Lung (tissue), 17 donors: ENCODE measurements at places on chromosomes 6 and 20. TPM values are rescaled to one million over a fixed set of nuclear protein-coding genes. Genes with fewer than 3 reads are reported as not detected.

The GSTA3 gene
- total RNA-seq, result 5.8 TPM

The GJE1 gene
- not detected for total RNA-seq

The FAM83B gene
- total RNA-seq, result 0.86 TPM

The VSTM2L gene
- total RNA-seq, result 71.6 TPM

The CLVS2 gene
- 0.20 TPM for total RNA-seq

The SLC17A2 gene
- total RNA-seq, result not detected

The NTSR1 gene
- total RNA-seq, result 1.1 TPM

The PLA2G7 gene
- total RNA-seq, result 6.7 TPM

The NEURL2 gene
- 8.3 TPM for total RNA-seq

The TGM2 gene
- 194 TPM for total RNA-seq

The TXLNB gene
- total RNA-seq, result 1.3 TPM

The TDP2 gene
- total RNA-seq, result 56.8 TPM

The NR2E1 gene
- total RNA-seq, result not detected

- no peaks in the 10 kb centered on the region for H3K36me3 ChIP-seq
- no peaks in the 10 kb centered on the region for H3K4me1 ChIP-seq
- no peak overlapping the region for H3K27ac ChIP-seq
- no peak for DNase-seq
- no peak overlapping the region for H3K4me3 ChIP-seq
Observed at GRCh38 chr6:104589940-104590339, 269.8 kb downstream of the HACE1 start.

DNA sequence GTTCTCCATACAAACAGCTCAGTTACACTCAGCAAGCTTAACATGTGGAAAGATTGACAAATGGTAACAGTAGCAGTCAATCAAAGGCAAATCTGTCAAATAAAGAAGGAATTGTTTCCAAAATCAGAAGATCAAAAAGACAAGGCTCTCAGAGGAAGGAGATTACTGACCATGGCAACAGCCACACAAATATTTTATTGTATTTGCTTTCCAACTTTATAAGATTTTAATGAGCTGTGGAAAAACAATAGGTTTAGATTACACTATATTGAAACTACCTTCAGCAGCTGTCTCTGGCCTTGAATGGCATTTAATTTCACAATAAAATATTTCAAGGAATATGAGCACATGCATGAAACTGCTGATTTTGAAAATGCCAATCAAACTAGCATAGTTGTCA is 1143.9 kb upstream of the GJE1 start:
- no peaks in the 10 kb centered on the region for H3K27me3 ChIP-seq
- H3K36me3 ChIP-seq, result no peaks in the 10 kb centered on the region
- H3K4me3 ChIP-seq, result no peak overlapping the region
- peak; percentile 85 for DNase-seq
- no peak overlapping the region for H3K27ac ChIP-seq
- H3K4me1 ChIP-seq, result no peaks in the 10 kb centered on the region

GRCh38 chr6:12814015-12814414 is 97.4 kb downstream of the PHACTR1 start:
- no peaks in the 10 kb centered on the region for H3K4me1 ChIP-seq
- DNase-seq, result no peak
- H3K36me3 ChIP-seq, result no peaks in the 10 kb centered on the region
- H3K4me3 ChIP-seq, result no peak overlapping the region

- H3K4me1 ChIP-seq, result peaks cover 9% of the 10 kb centered on the region
- H3K4me3 ChIP-seq, result no peak overlapping the region
- DNase-seq, result no peak
- no peaks in the 10 kb centered on the region for H3K27me3 ChIP-seq
- H3K27ac ChIP-seq, result no peak overlapping the region
Observed at GRCh38 chr6:12472601-12473038, 182.5 kb downstream of the EDN1 start.

- no peak overlapping the region for H3K27ac ChIP-seq
- no peaks in the 10 kb centered on the region for H3K27me3 ChIP-seq
- no peaks in the 10 kb centered on the region for H3K4me1 ChIP-seq
Observed at GRCh38 chr6:83908813-83909212, 49.3 kb downstream of the CYB5R4 start.

DNA sequence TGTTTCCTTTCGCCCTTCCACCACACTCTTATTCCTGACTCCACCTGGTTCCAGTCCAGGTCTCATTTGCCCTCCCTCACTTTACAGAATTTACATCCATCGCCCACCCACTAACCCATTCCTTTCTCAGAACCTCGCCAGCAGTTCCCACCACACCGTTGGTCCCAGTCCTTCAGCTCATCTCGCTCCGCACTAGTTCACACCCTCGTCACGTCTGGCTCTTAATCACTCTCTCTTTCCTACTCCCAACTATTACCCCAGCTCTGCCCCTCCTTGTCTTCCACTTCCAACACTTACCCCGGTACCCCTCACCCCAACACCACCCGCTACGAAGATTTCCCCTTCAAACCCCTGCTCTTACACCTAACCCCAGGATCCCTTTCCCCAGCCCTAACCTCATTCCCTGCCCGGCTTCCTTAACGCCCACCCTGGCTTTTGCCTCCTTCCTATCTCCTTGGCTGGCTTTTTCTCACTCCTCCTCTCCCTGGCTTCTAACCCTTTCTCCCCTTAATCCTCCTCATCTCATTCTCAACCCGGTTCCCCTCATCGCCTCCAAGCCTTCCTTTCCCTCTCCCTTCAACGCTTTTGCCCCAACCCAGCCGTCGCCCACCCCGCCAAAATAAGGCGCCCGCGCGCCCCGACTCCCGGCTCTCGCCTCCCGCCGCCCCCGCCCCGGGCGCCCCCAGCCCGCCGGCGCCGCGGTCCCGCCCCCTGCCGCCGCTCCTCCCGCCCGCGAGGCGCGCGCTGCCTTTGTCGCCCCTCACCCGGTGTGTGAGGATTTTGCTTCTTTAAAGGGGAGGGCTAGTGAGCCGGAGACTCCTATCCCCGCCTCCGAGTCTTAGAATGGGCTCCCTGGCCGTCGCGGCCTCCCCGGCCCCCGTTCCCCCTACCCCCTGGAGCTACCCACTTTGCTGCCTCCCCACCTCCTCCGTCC is 542 bp downstream of the USP49 start:
- peak; percentile 37 for DNase-seq
- peaks cover 26% of the 10 kb centered on the region for H3K4me1 ChIP-seq
- H3K4me3 ChIP-seq, result peak overlapping the region; percentile 49
- H3K27me3 ChIP-seq, result no peaks in the 10 kb centered on the region
- H3K27ac ChIP-seq, result no peak overlapping the region
- no peaks in the 10 kb centered on the region for H3K36me3 ChIP-seq

GRCh38 chr20:51687108-51687507 is 81.1 kb downstream of the ATP9A start:
- DNase-seq, result no peak
- H3K36me3 ChIP-seq, result peaks cover 7% of the 10 kb centered on the region
- peaks cover 4% of the 10 kb centered on the region for H3K4me1 ChIP-seq
- no peak overlapping the region for H3K4me3 ChIP-seq
- no peak overlapping the region for H3K27ac ChIP-seq
- H3K27me3 ChIP-seq, result no peaks in the 10 kb centered on the region

- peaks cover 28% of the 10 kb centered on the region for H3K4me1 ChIP-seq
- no peaks in the 10 kb centered on the region for H3K36me3 ChIP-seq
- no peak for DNase-seq
- H3K27me3 ChIP-seq, result no peaks in the 10 kb centered on the region
Observed at GRCh38 chr6:149458806-149459205, 26.0 kb downstream of the ZC3H12D start.

DNA sequence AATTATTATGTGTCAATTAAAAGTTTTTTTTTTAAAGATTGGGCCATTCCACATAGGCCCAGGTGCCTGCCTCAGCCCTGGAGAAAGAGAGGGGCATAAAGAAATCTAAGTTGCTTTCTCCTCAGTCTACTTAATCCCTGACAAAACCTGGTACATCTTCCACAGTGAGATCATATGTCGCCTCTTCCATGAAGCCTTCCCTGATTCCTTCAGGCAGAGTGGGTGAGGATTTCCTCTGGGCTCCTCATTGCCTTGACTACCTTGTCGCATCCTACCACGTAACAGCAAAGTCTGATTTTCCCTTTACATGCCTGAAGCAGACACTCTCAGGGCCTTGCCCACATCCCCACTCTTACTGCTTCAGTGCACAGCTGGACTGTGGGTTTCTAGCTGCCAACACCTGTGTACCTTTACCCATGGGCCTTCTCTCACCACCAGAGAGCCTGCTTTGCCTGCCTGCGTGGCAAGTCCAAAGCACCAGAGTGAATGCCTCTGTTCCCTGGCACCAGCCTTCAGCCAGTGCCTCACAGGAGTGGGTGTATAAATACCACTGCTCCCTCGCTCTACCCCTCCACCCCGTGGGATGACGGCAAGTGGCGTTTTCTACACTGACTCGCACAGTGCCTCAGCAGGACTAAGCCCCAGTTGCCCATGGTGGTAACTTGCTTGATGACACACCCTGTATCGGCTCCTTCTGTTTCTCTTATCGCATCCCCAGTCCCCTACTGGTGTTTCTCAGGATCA is 68.0 kb downstream of the EYA2 start:
- H3K27me3 ChIP-seq, result no peaks in the 10 kb centered on the region
- no peak overlapping the region for H3K4me3 ChIP-seq
- H3K27ac ChIP-seq, result no peak overlapping the region
- no peaks in the 10 kb centered on the region for H3K36me3 ChIP-seq
- DNase-seq, result no peak

DNA sequence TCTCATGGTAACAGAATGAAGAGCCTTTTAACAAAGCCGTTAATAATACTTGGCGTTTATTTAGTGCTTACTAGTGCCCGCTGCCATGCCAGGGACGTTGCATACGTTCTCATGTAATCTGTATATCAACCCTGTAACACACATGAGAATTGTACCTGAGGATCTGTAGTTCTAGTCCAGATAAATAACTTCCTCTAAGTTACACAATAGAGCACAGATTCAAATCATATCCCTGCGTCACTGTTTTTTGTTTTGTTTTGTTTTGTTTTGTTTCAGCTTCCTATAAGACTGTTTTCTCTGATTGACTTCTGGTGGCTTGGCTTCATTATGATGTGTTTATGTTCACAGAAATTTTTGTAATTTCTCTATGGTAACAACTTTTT is 553 bp downstream of the ZSCAN16 start:
- no peaks in the 10 kb centered on the region for H3K27me3 ChIP-seq
- peaks cover 10% of the 10 kb centered on the region for H3K4me1 ChIP-seq
- DNase-seq, result no peak
- peak overlapping the region; percentile 88 for H3K27ac ChIP-seq

DNA sequence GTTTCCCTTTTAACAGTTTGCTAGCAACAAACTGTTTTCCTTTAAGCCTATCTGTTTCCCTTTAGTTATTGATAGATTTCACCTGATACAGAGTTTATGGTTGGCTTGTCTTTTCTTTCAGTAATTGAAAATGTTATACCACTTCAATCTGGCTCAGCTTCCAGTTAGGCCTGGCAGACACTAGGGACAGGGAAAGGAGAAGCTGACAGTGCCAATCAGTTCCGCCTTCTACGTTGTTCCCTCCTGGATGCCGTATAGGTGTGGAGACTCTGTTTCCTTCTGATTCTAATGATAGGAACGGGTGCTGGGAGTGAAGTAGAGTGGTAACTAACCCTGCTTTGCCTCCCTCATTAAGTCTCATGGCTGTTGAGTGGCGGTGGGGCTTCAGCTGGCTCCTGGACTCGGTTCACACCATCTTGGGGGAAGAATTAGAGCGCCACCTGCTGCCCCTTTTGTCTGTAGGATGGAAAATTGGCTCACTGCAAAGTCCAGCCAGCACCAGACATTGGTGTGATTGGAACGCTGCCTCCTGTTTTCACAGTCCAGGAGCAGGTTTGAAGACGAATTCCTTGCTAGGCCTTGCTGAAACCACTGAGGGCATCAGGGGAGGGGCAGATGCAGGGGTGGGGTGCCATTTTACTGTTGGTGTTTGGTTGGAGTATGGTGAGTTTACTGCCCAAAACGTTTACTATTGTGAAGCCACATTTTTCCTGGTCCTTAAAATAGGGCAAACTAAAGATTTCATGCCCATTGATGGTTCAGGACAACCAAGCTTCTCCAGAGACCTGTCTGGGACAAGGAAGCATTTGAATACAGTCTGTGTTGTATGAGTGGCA is 1729.5 kb downstream of the GRIK2 start:
- no peak overlapping the region for H3K27ac ChIP-seq
- no peak overlapping the region for H3K4me3 ChIP-seq

GRCh38 chr6:32669240-32669639 is 2.8 kb upstream of the HLA-DQB1 start:
- H3K27ac ChIP-seq, result no peak overlapping the region
- peaks cover 4% of the 10 kb centered on the region for H3K27me3 ChIP-seq
- DNase-seq, result no peak
- H3K4me3 ChIP-seq, result no peak overlapping the region
- no peaks in the 10 kb centered on the region for H3K36me3 ChIP-seq

DNA sequence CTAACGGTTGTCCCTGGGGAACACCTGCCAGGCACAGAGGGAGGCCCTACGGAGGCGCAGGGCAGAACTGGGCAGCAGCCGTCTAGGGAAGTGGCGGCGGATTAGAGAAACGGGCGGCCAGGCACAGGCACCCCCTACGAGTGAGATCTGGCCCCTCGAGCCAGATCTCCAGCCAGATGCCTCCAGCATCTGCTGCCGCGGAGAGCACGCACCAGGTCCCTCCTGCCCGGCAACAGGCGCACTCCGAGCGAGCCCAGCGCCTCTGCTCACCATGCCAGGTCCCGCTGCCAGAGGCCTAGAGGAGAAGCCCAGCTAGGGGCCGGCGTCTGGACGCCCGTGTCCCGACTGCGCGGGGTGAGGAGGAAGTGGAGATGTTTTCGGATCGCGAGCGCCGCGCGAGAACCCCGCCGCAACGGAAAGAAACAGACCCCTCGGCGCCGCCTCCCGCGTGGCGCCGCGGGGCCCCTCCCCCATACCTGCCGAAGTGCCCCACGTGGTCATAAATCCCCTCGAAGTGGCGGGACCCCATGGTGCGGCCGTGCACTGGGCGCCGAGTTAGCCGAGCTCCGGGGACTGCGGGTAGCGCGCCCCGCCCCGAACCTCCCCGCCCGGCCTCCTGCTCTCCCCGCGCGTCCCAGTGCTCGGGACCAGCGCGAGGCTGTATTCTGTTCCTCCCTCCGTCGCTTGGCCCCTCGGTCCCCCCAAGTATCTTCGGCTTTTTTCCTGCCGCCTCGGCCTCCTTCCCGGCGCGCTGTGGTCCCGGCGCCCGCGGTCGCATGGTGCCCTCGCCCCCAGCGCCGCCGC is at the start of gene SLC22A16:
Gene SLC22A16 (minus strand): TSS at position 568 of the 804 bp plus-strand sequence. CDS start 39 bp downstream, at position 529.
- H3K27me3 ChIP-seq, result peaks cover 18% of the 10 kb centered on the region
- H3K4me3 ChIP-seq, result peak within 1 kb of the TSS; percentile 1
- DNase-seq, result peak; percentile 25
- no peak within 1 kb of the TSS for H3K27ac ChIP-seq
- no peaks in the 10 kb centered on the region for H3K36me3 ChIP-seq
